ENCODE measurements at places on chromosomes 6 and 20.
A peak's percentile ranks its signal among the peaks of the same experiment; 100 is the strongest.

GRCh38 chr6:91420243-91420642 is 833.4 kb upstream of the MAP3K7 start:
- DNase-seq: no peak

GRCh38 chr6:11253594-11253993 is 21.1 kb upstream of the NEDD9 start:
- no peak for DNase-seq

- DNase-seq: no peak
Observed at GRCh38 chr6:150680510-150680909, 80.8 kb downstream of the PLEKHG1 start.

GRCh38 chr6:87384038-87384437 is 23.7 kb upstream of the CFAP206 start:
- DNase-seq: no peak

DNA sequence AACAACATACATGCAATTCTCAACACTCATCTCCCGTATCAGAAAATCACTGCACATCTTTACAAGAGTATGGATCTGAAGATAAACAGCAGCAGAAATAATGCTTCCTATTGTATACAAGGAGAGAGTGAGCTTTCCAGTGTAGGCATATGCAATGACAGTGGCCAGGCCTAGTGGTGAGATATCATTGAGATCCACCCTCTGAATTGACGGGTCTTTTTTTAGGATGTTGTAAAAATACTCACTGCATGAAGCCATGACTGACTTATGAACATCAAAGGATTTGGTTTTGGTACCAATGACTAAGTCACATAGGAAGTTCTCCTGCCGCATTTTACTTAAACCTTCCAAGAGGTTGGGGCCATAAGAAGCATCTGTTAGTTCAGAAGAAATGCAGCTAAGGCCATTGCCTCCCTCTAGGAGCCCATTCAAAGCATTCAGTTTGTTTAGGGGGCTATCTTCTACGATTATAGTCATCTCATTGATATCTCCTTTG is 10.8 kb downstream of the KLHL31 start:
- DNase-seq: no peak

DNA sequence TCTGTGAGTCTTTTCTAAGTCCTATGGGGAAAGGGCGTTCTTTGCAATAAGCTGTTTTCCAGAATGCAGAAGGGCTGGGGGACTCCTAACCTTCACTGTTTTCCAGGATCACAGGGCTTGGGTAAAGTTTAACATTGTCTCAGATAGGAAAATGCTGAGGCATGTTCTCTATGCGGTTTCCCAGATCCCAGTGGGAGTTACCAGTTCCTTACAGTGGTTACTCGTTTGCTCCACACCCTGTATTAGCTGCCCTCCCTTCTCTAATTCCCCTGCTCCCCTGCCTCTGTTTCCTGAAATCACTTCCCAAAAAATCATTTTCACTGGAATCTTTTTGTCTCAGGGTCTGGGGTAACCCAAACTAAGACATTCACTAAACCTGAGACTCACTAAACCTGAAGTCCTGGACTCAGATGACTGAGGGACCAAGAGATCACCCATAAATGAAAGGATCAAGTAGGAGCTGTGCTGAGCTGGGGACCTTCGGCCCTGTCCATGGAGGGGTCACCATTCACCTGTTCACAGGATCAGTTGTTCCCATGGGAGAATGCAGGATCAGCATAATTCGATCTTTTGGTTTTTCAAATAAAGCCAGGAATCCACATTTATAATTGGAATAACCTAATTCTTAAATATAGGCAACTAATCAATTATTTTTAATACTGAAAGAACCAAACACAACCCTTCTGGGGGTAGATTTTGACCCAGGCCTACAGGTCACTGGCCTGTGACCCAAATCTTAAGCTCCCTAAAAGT is 76.2 kb downstream of the ISM1 start:
- no peak for DNase-seq

DNA sequence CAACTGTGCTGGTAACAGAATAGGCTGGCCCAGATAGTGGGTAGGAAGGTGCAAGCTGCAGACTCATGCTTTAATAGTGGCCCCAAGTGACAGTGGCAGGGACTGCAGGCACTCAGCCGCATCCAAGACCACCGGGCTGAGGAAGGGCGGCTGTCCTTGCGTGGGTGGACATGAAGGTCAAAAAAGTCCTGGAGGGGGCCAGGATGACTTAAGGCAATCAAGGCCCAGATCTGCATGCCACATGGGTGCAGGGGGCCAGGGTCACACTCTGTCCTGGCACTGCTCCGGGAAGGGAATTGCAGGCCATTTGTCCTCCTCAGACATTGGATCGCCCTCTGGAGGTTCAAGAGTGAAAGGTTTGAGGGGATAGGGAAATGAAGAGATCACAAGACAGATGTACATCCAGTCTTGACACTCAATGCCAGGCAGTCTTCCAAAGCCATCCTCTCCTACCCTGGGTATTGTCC is 10.4 kb upstream of the VNN2 start:
- peak; percentile 36 for DNase-seq

GRCh38 chr20:25749649-25750048 is 53.0 kb upstream of the ZNF337 start:
- no peak for DNase-seq

- no peak for DNase-seq
Observed at GRCh38 chr6:14917109-14917910, 328.6 kb upstream of the JARID2 start.

DNA sequence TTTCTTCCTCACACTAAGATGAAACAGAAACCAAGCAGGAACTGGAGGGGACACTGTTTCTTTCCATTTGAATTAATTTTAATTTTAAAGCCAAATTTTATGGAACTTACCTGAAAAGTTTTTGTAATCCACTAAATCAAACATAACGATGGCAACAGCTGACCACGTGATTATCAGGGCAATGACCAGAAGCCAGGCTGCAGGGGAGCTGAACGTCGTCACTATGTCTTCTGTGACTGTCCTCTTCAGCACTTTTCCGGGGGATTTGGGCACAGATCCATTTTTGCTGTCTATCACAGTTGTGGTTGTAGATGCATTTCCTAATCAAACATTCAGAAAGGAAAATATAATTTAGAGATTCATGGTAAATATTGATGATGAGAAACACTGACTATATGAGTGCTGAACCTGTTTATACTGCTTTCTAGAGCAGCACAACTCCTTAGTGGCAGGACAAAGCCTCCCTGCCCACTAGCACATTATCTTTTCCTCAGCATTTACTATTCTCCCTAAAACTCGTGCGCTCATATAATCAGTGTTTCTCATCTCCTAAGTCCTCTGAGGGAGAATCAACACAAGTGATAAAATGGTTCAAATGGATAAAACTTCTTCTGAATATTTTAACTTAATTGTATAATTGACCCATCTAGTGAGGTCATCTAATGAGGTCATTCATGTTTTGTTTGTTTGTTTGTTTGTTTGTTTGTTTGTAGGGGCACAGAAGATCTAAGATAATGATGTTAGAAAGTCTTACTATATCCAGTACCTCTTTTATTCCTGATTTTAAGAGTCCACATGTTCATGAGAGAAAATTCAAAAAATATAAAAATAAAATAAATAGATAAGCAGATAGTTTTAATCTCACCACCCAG is 65.7 kb downstream of the TRDN start:
- DNase-seq: no peak

DNA sequence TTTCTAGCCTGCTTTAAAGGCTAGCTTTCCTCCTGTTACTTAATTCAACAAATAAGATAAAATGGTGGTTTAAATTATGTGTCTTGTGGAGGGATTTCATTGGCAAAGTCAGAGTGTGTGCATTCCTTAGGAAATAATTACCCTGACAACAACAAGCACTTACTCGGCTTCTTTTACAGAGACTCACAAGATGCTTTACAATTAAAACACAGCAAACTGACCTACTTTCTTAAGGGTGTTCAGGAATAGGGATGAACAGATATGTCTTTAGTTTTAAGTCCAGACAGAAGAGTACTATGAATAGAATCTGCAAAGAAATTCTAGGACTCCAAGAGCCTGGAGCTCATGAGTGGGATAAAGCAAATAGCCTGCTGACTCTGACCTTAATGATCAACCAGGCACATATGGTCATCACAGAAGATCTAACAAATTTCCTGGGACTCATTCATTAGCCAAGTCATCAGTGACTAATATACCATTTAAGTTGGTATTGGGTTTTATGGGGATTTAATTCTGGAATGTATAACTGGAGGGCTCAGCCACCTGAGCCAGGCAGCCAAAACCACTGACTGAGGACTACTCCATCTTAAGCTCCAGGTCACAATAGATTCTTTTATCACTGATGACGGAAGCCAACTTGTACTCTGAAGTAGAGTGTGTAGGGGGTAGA is 161.8 kb upstream of the RIMS1 start:
- DNase-seq: no peak

DNA sequence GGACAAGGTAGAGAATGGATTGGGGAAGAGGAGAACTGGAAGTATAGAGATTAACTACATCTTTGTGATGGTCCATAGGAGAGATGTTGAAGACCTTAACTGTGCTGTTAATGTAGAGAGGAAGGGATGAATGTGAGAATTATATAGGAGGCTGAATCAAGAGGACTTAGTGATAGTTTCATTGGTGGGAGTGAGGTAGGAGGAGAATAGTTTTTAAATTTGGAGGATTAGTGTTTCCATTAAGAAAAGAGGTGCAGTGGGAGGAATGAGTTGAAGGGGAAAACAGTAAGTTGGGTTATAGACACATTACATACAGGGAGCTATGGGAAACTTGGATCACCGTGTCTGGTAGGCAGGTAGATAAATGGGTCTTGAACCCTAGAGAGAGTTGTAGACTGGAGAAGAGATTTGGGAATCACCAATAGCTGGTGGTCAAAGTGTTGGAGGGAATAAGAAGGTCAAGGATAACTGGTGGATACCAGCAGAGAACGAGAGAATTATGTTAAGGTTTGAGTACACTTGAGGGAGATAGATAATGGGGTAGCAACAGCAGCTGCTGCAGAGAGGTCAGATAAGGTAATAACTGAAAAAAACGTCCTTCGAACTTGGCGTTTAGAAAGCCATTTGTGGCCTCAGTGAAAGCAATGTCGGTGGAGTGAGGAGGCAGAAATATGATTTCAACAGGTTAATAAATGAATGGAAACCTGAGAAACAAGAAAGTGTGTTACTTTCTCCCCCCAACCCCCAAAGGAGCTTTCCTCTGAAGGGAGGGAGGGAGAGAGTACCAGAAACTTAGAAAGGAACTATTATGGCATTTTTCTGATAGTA is 3.1 kb downstream of the C6orf89 start:
- DNase-seq: no peak

All from left hindlimb (tissue), 1 donor.